ENCODE measurements at places on chromosomes 7 and 10.

- no peak for DNase-seq
Observed at GRCh38 chr7:82599895-82600294, 156.3 kb upstream of the CACNA2D1 start.

DNA sequence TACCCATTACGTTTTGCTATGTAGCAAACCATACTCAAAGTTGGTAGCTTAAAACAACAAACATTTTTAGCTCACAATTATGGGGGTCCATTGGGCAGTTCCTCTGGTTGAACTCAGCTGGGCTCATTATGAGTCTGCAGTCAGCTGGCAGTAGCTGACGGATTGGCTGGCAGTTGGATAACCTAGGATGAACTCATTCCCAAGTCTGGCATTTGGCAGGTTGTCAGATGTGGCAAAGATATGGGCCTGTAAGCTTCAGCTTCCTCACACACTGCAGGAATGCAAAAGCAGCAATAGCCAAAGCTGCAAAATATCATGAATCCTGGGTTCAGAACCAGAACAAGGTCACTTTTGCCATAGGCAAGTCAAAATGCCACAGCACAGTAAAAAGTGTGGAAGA, 412.2 kb upstream of the SORCS1 start:
- DNase-seq = no peak

DNA sequence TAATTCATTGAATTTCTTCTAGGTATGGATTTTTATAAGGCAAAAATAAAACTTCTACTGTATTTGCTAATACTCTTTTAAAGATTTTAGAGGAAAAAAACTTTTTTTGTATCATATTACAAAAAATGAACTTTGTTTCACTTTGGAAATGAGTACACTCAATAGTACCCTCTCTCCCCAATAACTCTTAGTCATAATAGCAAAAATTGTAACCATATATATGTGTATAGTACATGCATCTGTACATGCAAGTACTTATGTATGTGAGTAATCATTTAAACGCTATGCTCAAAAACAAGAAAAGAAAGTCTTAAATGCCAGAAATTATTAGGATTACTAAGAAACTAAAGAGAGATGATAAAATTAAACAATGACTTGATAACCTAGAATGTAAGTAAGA, 95.9 kb upstream of the HGF start:
- no peak for DNase-seq

- DNase-seq = no peak
Observed at GRCh38 chr10:103859161-103860086, 4.0 kb upstream of the SH3PXD2A start.

GRCh38 chr7:149427096-149427680, 33.7 kb downstream of the ZNF777 start:
- DNase-seq = no peak

DNA sequence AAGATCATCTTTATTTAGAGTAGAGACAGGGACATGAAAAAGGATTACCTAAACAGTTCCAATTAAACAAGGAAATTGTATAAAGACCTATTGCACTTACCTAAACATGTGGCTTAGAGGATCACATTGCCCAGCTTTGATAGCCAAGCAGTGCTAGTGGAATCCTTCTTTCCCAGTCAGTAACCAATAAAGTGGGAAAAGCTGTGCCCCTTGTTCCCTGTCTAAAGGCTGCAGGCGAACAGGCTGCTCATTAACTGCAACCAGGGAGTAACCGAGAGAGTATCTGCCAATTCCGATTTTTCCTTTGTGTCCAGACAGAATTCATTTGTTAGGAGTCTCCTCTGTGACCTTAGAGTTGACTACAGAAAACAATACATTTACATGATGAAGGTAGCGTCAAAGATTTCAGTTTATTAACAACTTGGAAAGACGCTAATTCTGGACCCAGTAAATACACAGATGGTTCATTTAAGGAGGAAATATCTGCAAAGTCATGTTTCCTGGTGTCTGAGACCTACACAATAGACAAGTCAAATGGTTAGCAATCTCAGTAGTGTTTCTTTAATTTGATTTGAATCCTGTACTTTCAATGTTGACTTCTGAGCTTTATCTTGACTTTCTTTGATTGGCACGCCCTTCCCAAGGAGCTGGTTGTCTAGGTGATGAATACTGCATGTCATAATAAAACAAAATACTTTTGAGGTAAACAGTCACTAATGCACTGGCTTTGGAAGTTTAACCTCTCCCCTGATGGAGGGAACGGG, 57.3 kb upstream of the MET start:
- no peak for DNase-seq

DNA sequence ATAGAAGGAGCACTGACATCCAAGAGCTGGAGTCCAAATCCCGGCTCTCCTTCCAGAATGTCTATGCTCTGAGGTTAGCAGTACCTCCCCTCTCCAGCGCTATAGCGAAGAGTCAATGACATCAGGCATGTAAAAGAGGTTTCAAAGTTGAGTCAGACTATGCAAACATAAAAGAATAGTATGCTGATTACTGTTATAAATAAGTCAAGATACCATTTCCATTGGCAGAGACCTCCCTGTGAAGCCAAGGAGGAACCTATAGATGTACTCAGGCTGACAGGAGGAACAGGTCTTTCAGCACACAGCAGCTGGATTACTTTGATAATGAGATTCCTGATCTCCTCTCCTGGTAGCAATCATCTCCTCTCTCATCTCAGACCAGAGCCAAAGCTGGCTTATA, 103.9 kb upstream of the EFCAB10 start:
- DNase-seq = no peak

DNA sequence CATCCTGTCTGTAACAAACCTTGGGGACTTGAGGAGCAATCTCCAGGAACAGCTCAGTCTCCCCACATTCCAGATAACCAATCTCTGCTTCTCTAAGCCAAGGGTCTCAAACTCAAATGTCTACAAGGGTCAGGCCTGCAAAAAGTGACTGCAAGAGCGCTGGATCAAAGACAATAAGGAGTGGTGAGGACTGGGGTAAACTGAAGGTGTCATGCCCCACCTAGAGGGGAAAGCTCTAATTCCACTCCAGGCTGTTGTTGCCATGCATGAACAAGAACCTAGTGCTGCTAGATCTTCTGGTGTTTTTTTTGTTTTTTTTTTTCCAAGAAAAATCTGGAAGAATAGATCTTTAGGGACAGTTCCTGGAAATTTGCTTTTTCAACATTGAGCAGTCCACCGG, 117.9 kb upstream of the MACROH2A2 start:
- no peak for DNase-seq
